ENCODE measurements at places on chromosomes 5 and 9.

GRCh38 chr5:122076669-122077365, 1.2 kb downstream of the LOX start:
- DNase-seq = no peak

GRCh38 chr9:136029556-136029955, 65.5 kb downstream of the NACC2 start:
- no peak for DNase-seq

DNA sequence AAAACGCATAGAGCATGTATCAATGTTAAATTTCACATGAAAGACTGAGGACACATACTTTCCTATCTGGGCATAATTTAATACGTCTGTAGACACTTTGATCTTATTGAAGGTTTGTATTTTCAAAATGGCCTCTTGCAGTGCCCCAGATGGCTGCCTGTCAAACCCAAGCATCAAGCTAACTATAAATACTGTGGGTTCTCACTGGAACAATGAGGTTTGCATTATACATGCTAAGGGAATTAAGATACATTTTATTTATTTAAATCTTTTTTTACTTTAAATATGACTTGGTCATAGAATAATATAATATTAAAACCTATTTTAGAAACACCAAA, 702.9 kb upstream of the GRAMD2B start:
- no peak for DNase-seq

GRCh38 chr5:61414806-61415205, 82.7 kb downstream of the ZSWIM6 start:
- DNase-seq = no peak

DNA sequence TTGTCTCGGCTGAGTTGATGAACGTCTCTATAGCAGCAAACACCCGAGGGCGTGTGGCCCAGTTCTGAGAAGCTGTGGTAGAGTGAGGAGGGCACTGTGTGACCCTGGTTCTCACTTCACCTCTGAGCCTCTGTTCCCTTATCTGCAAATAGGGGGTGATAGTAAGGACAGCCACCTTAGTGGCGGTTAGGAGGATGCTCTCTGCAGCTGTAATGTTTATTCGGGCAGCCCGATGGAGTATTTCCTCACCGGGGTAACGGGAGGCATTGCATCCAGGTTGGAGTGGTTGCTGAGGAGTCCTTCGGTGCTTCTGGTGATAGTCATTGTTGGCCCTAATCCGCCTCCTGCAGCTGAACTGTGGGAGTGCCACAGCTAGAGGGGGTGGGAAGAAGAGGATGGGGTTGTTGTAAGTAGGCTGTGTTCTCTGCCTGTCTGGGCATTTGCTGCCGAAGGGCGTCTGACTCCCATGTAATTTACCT, 13.9 kb downstream of the PRRC2B start:
- DNase-seq = no peak

GRCh38 chr9:74973714-74974113, 21.0 kb upstream of the C9orf40 start:
- no peak for DNase-seq

- DNase-seq = no peak
Observed at GRCh38 chr5:108869066-108869465, 121.4 kb downstream of the FER start.

DNA sequence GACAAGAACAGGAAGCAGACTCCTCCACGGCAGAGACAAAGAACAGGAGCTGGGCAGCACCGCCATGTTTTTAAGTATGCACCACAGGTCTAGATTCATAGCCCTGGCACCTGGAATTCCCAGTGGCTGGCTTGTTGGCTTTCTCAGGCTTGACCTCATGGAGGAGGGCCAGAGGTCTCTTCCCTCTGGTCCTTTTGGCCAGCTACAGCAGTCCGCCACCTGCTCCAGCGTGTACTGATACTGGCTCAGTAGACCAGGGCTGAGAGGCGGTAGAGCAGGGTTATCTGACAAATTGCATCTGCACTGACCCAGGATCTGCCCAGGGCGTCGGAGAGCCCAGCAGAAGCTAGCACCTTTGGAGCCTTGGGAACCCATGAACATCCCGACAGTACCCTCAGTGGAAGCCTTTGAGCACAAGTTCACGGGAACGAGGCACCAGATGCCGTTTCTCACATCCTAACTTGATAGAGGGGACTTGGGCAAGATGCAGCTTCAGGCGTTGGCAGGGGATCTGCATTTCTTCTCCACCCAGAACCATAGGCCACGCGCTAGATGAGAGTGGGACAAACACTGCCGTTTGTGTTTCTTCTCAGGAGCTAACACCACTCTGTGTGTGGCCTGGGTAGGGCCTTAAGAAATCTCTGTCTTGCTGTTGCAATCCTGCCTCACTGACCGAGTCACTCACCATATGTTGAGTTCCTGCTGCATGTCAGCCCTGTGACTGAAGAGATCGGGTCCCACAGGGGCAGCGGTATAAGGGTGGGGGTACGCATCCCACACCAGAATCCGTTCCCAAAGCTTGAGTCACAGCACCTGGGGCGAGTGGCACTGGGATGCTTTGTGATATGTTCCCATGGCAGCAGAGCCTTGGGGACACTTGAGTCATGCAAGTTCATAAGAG, 90.3 kb upstream of the OTULINL start:
- no peak for DNase-seq

DNA sequence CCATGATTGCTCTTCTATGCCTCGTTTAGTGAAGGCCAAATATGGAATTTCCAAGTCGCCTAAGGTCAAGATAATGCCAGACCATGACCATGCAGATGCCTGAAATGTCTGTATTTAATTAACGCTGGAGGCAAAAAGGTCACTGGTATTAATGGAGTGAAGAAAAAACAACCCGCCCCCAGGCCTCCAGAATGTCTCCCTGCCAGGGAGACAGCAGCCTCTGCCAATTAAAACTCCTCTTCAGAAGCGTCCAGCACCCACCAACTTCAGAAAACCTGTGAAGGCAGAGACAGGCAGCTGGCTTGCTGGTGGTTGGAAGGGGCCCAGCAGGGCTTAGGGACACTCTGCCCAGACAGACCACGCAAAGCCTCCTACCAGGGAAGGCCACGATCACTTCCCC, 94.4 kb downstream of the VAV2 start:
- DNase-seq = no peak

DNA sequence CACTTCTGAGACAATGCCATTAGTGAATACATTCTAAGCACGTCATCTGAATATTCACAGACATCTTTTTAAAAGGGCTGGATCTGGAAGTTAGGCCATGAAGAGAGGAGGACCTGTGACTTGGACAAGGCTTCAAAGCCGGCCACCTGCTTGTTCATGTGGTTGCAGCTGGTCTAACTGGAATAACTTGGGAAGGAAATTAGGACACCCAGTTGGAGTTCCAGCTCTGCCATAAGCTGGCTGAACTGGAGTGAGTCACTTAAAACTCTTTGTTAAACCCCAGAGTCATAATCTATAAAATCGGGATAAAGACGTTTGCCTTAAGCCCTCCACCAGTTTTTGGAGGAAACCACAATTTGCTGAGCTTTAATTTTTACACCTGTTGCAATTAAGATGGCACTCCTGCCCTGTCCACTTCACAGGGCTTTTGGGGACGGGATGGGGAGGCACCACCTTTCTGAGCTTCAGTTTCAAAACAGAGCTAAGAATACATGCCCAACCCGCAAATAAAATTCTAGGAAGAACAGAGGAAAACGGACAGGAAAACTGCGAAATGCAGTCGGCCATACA, 536 bp upstream of the STX17 start:
- no peak for DNase-seq

DNA sequence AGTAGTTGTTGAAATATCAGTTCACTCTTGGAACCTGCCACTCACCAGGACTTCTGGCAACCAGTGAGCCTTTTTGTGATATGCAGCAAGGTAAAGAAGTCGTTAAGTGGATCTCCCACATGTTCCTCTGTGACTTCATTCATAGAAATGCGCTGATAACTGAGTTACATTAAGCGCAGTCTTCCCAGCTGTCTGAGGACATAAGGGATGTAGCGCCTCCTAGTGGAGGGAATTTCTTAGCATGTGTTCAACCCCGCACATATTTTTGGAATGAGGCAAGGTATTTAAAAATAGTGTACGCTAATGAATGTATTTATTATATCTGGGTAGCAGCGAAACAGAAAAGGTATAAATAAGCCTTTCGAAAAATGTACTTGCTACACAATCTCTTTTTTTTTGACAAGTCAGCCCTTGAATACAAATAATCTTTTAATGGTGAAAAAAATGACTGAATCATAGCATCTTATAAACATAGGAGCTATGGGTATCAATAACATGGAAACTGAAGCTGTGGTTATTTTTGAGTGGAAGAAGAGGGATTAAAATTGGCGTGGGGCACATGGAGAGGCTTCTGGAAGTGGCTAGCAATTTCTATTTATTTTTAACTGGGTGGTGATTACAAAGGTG, 38.0 kb downstream of the PALM2AKAP2 start:
- DNase-seq = no peak

GRCh38 chr9:123157221-123157620, 111.2 kb downstream of the STRBP start:
- DNase-seq = no peak

GRCh38 chr9:97437051-97437600, 25.2 kb downstream of the TDRD7 start:
- DNase-seq = no peak

DNA sequence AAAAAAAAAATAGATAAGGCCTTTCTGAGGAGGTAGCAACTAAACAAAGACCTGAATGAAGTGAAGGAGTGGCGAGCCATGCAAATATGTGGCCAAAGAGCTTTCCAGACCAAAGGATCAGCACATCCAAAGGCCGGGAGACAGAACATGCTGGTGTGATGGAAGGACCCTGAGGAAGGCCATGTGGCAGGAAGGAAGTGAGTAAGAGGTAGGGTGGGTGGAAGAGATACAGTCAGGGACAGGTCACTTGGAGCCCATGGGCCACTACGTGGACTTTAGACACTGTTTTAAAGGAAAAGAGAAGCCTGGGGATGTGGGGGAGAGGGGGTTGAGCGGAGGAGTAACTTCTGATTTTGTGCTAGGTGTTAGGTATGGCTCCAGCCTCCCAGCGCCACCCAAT, 31.3 kb downstream of the SPRY4 start:
- no peak for DNase-seq

GRCh38 chr9:33044162-33044673, 19.1 kb downstream of the DNAJA1 start:
- peak; percentile 93 for DNase-seq

DNA sequence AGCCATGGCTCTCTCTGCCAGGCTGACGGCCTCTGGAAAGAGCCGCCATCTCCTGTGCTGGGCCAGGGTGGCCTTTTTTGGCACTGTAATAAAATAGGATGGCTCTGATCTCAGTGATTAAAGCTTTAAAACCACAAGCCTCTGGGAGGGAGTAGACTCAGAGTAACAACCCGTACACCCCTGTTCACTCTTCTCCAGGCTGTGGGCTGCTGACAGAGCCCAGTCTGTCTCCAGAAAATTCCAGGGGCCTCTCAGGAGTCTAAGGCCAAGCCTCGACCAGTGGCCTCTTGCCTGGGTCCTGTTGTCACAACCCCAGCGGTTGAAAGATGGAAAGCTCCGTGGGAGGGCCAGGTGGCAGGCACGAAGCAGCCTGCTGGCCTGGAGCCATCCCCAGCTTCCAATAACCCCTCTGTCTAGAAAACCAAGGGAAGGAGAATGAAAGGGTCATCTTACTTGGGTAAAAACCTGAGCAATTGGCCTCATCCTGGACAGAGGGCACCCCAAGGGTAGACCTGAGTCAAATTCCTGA, 286.7 kb upstream of the ZNF462 start:
- no peak for DNase-seq

DNA sequence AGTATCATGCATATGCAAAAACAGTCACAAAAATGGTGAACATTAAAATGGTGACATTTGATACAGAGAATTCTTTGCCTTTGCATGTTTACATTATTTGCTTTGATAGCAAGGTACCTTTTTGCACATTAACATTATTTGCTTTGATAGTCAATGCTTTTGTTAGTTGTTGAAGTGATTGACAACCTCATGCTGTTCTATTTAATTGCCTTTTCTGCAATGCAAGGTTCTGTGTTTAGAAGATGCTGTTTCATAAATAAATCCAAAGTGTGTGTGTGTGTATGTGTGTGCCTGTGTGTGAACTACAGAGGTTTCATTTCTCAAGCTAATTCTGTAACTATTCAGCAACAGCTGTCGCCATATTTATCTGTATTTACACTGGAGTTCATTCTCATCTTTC, 668.7 kb downstream of the NR2F1-AS1 start:
- no peak for DNase-seq

GRCh38 chr5:149872351-149873040, 72.1 kb downstream of the PDE6A start:
- DNase-seq = no peak

GRCh38 chr5:127002390-127002789, 28.0 kb downstream of the MARCHF3 start:
- no peak for DNase-seq

- DNase-seq = no peak
Observed at GRCh38 chr9:134136118-134136995, 475 bp downstream of the WDR5 start.
